ENCODE measurements at places on chromosomes 6 and 20.

- DNase-seq = no peak
Observed at GRCh38 chr6:3753228-3753835, 1.8 kb upstream of the PXDC1 start.

- DNase-seq = no peak
Observed at GRCh38 chr6:36339146-36339545, 2.5 kb upstream of the BNIP5 start.

GRCh38 chr20:64035066-64035932 is 683 bp upstream of the C20orf204 start:
- DNase-seq = no peak

- no peak for DNase-seq
Observed at GRCh38 chr6:63635215-63635587, 401 bp upstream of the PHF3 start.

GRCh38 chr20:56953048-56953586 is 313.3 kb downstream of the BMP7 start:
- no peak for DNase-seq

DNA sequence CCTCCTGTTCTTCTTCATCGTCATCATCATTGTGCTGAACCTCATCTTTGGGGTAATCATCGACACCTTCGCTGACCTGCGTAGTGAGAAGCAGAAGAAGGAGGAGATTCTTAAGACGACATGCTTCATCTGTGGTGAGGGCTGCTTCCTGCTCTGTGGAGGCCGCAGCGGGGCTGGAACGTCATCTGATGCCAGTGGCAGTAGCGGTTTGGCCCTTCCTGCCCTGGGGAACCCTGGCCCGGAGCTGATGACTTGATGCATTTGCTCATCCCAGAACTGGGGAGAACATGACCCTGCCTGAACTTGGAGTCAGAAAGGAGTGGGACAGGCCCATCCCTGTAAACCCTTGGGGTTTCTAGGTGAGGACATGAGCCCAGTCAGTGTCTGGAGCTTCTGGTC is 18.7 kb downstream of the UQCC2 start:
- no peak for DNase-seq

Data from dorsolateral prefrontal cortex (tissue), 122 donors.